ENCODE measurements at places on chromosomes 2 and 18.

DNA sequence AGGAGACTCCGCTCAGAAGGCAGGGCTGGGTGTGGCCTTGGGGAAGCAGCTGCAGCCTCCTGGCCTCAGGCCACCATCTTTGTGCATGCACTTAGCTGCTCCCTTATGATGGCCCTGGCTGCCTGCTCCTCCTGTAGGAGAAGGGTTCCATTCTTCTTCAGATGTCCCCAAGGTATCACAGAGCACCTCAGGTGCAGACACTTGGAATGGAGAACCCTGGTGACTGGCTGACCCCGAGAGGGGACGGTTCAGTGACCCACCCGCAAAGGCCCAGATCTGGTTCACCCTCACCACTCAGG lies 9.6 kb downstream of the GPAT2 start:
- no peak for DNase-seq

DNA sequence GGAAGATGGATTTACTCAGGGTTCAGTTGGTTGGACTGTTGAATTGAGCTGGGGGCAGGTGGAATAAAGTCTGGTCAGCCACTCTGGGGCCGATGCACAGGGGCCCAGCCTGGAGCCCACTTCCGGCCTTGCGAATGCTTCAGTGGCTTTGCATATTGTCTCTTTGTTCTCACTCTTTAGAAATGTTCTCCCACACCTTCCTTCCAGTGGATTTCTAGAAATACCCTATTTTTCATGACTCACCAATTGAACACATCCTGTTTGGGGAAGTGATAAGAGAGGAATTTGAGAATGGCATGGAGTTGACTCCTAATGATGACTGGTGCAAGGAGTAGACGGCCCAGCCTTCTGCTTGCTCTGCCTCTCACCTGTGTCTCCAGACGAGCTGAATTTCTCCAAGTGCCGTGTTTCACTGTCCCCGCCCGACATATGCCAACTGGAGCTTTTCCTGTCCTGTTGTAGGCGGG lies 28.1 kb downstream of the ASAP2 start:
- DNase-seq, result no peak

GRCh38 chr18:23798249-23798648 lies 109.0 kb downstream of the LAMA3 start:
- DNase-seq, result no peak

- no peak for DNase-seq
These were observed 106.4 kb upstream of the CCDC85A start for GRCh38 chr2:56077359-56077915.

GRCh38 chr2:23568626-23569190 lies 183.7 kb downstream of the KLHL29 start:
- DNase-seq, result no peak

GRCh38 chr2:195445639-195446038 lies 211.4 kb upstream of the SLC39A10 start:
- DNase-seq, result no peak

GRCh38 chr2:207252979-207253645 lies 87.4 kb upstream of the KLF7 start:
- DNase-seq, result no peak
